Activated CD8-positive, alpha-beta T cell treated with anti-CD3 and anti-CD28 coated beads for 36 hours (primary cell): ENCODE measurements at places on chromosomes 3 and 15. TPM values are rescaled to one million over a fixed set of nuclear protein-coding genes. Genes with fewer than 3 reads are reported as not detected.

GRCh38 chr3:40310705-40311104 is 1.2 kb downstream of the EIF1B start:
- no peaks in the 10 kb centered on the region for H3K27me3 ChIP-seq
- peak overlapping the region; percentile 97 for H3K27ac ChIP-seq
- peaks cover 23% of the 10 kb centered on the region for H3K36me3 ChIP-seq
- peak overlapping the region; percentile 98 for H3K4me3 ChIP-seq
- H3K4me1 ChIP-seq = peaks cover 24% of the 10 kb centered on the region

DNA sequence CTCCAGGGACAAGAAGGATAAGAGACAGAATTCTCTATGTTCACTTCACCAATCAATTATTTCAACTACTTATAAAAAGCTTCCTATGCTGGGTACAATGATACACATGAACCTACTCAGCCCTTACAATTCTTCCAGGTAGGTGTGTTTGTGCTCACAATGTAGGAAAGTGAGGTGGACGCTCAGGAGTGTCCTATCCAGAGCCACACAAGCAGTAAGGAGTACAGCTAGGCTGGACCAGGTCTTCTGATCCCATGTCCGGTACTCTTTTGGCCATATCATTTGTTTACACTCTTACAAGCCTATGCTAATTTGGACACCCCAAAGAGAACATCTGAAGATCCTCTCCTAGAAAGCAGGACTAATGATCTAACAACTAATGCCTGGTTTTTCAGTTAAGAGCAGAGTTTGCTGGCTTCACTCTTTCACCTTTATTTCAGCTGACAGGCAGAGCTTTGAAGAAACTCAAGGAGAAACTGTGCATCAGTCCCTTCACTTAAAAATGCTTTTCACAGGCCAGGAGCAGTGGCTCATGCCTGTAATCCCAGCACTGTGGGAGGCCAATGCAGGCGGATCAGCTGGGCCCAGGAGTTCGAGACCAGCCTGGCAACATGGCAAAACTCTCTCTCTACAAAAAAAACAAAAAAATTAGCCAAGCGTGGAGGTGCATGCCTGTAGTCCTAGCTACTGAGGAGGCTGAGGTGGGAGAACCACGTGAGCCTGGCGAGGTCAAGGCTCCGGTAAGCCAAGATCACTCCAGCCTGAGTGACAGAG is 27.5 kb downstream of the IGF2BP2 start:
- DNase-seq = no peak
- peaks cover 6% of the 10 kb centered on the region for H3K27me3 ChIP-seq
- no peak overlapping the region for H3K27ac ChIP-seq
- peaks cover 7% of the 10 kb centered on the region for H3K4me1 ChIP-seq

The ITIH3 gene
- total RNA-seq = not detected

GRCh38 chr3:37990527-37990926 is at the start of gene VILL:
TSS of gene VILL (plus strand) at chr3:37990786. CDS start at chr3:37993673, 2,887 bp downstream.
- no peak within 1 kb of the TSS for H3K4me3 ChIP-seq
- peaks cover under 1% of the 10 kb centered on the region for H3K36me3 ChIP-seq
- peaks cover 15% of the 10 kb centered on the region for H3K4me1 ChIP-seq
- no peak within 1 kb of the TSS for H3K27ac ChIP-seq

The CKMT1A gene
- 0.38 TPM for total RNA-seq

The WDR93 gene
- not detected for total RNA-seq

The ZNF717 gene
- 14.2 TPM for total RNA-seq

- H3K27me3 ChIP-seq = no peaks in the 10 kb centered on the region
- no peaks in the 10 kb centered on the region for H3K4me1 ChIP-seq
- no peaks in the 10 kb centered on the region for H3K36me3 ChIP-seq
- DNase-seq = no peak
- H3K4me3 ChIP-seq = no peak overlapping the region
- H3K27ac ChIP-seq = no peak overlapping the region
Observed at GRCh38 chr3:146929696-146930095, 324.6 kb upstream of the PLSCR5 start.

DNA sequence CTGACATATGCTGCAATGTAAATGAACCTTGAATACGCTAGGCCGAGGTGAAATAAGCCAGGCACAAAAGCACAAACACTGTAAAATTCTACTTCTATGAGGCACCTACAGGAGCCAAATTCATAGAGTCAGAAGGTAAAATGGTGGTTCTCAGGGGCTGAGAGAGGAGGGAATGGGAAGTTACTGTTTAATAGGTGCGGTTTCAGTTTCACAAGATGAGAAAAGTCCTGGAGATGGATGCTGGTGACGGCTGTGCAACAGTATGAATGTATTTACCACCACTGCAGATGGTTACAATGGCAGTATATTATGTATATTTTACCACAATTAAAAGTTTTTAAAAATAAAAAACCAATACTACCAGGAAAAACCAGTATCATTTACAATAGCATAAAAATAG is 4.0 kb downstream of the TNK2 start:
- peaks cover 11% of the 10 kb centered on the region for H3K36me3 ChIP-seq
- DNase-seq = no peak
- H3K27me3 ChIP-seq = no peaks in the 10 kb centered on the region
- peaks cover 74% of the 10 kb centered on the region for H3K4me1 ChIP-seq
- H3K4me3 ChIP-seq = no peak overlapping the region
- H3K27ac ChIP-seq = no peak overlapping the region
